ENCODE measurements at places on chromosomes 3 and 15. TPM values are rescaled to one million over a fixed set of nuclear protein-coding genes. Genes with fewer than 3 reads are reported as not detected.

- DNase-seq, result no peak
Observed at GRCh38 chr15:93150910-93151881, 62.2 kb upstream of the RGMA start.

GRCh38 chr15:94066811-94067210, 164.6 kb upstream of the MCTP2 start:
- no peak for DNase-seq

- DNase-seq, result peak; percentile 52
Observed at GRCh38 chr3:197002701-197003454, 26.7 kb downstream of the MELTF start.

- DNase-seq, result no peak
Observed at GRCh38 chr3:45232521-45232920, 6.4 kb upstream of the TMEM158 start.

DNA sequence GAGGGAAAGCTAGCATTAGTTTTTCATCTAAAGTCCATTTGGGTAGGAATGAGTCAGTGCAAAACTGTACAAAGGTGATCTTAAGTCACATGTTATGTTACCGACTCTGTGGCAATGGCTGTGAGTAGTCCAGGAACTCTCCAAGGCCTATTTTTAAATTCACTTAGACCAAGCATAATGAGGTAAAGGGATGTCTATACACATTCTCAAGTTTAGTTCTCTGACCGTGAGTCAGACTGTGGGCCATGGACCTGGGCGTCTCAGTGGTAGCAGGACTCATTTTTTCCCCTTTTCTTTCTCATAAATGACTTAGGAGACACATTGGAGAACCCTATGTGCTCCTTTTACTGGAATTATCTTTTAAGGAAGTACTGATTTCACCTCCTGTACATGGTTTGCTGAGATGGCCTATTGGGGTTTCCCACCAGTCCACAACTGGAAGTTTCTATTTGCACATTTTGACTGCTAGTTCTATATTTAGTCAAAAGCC, 488.7 kb upstream of the TPRG1 start:
- peak; percentile 99 for DNase-seq

- DNase-seq, result no peak
Observed at GRCh38 chr15:46660096-46660842, 1025.4 kb downstream of the SQOR start.

- DNase-seq, result no peak
Observed at GRCh38 chr15:40155270-40155910, 5.5 kb upstream of the BUB1B start.

GRCh38 chr3:16423298-16423697, 90.2 kb downstream of the RFTN1 start:
- DNase-seq, result no peak

DNA sequence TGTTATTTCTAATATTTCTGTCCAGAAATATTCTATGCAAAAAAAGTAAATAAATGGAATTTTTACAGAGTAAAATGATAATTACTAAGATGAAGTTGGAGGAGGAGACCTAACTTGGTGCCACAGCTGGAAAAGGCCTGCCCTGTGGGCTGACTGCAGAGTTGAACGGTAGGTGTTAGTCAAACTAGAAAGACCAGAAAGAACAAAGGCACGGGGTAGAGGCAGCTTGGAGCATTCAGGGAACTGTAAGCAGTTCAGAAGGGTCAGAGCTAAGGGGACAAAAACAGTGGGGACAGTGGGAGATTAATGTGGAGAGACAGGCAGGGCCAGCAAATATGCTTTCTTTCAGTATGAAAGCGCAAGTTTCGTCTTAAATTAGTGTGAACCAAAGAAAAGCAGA, 39.3 kb upstream of the PTPRG start:
- no peak for DNase-seq

DNA sequence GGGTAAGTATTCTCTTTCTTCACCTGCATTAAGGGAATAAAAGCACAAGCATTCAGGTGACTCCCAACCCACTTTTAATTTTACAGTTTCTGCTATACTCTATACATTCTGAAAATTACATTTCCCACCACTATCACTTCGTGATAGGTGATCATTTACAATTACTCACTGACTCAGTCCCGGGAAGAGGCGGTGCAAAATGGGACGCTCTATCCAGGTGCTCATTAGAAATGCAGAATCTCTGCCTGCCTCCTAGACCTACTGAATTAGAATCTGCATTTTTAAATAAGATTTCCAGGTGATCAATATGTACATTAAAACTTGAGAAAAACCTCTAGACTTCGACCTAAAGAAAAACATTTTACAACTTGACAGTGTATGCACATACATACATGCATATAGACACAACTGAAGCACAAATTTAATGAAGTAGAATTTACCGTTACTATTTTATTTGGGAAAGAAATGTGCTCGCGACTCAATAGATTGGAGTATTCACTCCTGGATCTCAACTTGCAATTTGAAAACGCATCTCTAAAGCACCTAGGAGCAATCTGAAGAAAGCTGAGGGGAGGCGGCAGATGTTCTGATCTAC, 598 bp upstream of the TGFBR2 start:
- DNase-seq, result no peak

GRCh38 chr3:72629191-72629631, 219.0 kb downstream of the SHQ1 start:
- no peak for DNase-seq

DNA sequence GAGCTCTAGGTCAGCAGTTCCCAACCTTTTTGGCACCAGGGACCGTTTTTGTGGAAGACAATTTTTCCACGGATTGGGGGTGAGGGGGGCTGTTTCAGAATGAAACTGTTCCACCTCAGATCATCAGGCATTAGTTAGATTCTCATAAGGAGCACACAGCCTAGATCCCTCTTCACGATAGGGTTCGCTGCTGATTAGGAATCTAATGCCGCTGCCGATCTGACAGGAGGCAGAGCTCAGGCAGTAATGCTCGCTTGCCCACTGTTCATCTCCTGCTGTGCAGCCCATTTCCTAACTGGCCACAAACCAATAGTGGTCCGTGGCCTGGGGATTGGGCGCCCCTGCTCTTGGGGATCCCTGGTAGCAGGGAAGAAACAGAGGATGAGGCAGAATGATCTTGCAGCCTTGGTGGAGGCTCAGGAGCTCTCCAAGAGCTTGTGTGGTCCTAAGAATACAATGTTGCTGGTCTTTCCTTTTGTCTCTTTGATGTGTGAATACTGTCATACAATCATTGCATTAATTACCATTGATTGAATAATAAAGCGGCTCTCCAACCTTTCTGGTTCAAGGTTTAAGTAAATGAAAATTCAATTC, 183.2 kb downstream of the FNDC3B start:
- no peak for DNase-seq

DNA sequence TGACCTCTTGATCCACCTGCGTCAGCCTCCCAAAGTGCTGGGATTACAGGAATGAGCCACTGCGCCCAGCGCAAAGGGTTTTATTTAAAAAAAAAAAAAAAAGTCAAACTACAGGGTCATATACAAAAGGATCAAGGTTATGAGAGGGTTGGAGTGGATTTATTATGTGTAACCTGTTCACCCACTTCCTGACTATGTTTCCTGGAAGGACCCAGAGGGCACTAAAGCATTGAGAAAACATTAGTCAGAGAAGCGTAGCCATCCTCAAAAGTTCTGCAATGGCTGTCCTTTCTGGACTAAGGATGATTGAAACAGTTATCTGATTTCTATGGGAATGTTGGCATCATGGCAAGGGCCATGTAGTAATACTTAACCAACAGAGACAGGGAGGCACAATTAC, 7.3 kb upstream of the SCAPER start:
- no peak for DNase-seq

DNA sequence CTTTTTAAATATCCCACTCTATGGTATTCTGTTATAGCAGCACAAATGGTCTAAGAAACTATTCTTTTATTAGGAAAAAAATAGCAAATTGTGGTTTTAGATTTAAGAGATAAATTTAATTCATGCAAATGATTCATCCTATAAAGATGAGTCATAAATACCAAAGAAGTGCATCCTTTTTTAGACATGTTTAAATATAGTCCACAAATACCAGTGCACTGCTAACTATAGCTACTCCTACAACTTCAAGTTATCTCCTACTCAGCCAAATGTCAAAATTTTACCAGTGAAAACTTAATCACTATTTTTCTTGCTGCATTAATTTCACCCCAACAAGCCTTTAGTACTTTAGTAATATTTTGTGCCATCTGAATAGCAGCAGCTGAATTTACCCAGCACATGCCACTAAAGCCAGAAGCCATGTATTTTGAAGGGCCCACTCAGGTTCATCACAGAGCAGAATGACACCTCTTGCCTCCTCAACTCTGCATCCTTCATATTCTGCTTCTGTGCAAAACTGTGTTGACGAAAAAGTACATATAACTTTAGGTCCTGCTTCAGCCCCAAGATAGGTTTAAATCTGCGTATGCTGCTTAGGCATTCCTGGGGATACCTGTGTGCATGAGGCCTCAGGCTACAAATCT, 24.9 kb downstream of the CX3CR1 start:
- DNase-seq, result peak; percentile 43

The CACNA1D gene
- under 0.01 TPM for total RNA-seq

The PRR20G gene
- not detected for total RNA-seq

The LNP1 gene
- 2.2 TPM for total RNA-seq

The NDUFB4 gene
- 62.8 TPM for total RNA-seq

The FOXB1 gene
- total RNA-seq, result not detected

The GMPPB gene
- total RNA-seq, result 35.8 TPM

The FBXO45 gene
- 11.7 TPM for total RNA-seq

The NDN gene
- total RNA-seq, result 40.1 TPM

Data from IMR-90 (cell line).